ENCODE measurements at places on chromosomes 2 and 18.

- no peak for DNase-seq
These were observed 19.5 kb upstream of the TSPYL6 start for GRCh38 chr2:54275541-54275940.

DNA sequence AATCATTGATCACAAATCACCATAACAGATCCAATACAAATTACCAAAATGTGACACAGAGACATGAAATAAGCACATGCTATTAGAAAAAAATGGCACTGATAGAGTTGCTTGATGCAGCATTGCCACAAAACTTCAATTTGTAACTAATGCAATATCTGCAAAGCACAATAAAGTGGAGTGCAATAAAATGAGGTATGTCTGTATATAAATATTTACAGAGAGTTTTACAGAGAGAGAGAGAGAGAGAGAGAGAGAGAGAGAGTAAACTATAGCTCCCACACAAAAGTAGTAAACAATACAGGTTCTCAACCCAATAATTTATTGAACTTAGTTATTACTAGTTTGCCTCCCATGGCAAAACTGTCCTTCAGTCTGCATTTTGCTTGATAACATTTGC is 1807.0 kb downstream of the SUCLG1 start:
- DNase-seq = no peak

DNA sequence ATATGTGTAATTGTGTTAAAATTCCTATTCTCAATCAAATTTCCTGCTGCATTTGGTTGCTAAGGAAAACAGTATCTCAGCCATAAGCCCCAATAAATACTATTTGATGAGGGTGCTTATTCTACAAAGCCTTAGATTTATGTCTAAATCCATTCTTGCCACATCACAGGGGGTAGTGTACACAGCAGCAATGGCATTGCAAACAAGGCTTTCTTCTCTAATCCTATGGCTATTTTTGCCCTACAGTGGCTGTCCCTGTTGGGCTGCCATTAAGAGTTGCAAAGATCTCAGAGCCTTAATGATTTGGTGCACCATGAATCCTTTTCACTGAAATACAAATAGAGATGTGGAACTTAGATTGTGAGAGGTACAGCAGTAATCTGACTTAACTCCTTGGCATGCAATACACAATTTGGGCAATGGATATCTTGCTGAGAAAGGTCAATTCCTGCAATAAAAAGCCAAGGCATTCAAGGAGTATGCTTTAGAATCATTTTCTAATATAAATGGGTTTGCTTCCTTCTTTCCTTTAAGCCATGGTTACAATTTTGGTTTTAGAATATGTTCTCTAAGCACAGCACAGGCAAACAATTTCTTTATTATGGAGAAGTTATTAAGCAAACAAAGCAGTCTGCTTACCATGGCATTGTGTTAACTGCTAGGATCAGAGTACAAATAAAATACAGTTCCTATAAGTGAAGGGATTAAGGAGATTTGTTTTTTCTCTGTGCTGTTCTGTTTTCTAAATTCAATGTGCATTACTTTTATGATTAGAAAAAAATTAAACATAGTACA is 69.8 kb upstream of the CD302 start:
- DNase-seq = no peak

- no peak for DNase-seq
These were observed 203.7 kb downstream of the SETBP1 start for GRCh38 chr18:44884431-44884830.

DNA sequence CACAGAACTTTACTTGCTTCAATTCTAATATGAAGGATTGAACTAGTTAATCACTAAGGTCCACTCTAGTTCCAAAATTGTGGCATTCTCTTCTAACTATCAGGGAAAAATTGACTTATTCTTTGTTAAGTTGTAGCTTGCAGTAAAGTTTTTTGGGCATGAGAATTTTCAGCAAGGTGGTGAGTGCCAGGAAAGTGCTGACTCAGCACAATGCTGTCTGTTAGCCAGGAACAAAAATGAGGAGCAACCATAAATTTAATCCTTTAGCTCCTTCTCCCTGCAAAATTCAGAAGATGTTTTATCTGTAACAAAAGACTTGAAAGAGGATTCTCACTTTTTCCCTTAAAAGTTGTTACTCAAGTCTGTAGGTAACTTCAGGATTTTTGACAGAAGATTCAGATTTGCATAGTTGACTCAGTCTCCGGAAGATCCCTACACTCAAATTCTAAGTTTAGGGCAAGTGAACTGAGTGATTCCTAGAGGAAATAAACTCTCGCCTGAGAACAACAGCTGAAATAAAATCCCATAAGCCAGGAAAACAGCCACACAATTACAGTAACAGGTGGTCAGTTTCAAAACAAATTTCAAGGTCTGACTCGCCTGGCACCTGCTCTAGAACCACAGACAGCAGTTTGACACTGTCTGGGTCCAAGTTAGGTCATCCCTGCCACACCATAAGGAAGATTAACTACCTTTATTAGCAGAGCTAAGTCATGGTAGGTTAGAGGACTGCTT is 20.2 kb upstream of the DARS1 start:
- DNase-seq = no peak

GRCh38 chr2:18123577-18123976 is 245.1 kb downstream of the KCNS3 start:
- no peak for DNase-seq

Measured in CD4-positive, alpha-beta T cell treated with Interleukin-6 at 100 ng/mL for 8 hours (primary cell).